ENCODE measurements at places on chromosomes 2 and 18.

GRCh38 chr18:31255953-31256352, 62.0 kb upstream of the DSG1 start:
- no peaks in the 10 kb centered on the region for H3K4me1 ChIP-seq
- no peaks in the 10 kb centered on the region for H3K36me3 ChIP-seq
- H3K27me3 ChIP-seq = no peaks in the 10 kb centered on the region
- no peak overlapping the region for H3K4me3 ChIP-seq
- no peak overlapping the region for H3K27ac ChIP-seq

DNA sequence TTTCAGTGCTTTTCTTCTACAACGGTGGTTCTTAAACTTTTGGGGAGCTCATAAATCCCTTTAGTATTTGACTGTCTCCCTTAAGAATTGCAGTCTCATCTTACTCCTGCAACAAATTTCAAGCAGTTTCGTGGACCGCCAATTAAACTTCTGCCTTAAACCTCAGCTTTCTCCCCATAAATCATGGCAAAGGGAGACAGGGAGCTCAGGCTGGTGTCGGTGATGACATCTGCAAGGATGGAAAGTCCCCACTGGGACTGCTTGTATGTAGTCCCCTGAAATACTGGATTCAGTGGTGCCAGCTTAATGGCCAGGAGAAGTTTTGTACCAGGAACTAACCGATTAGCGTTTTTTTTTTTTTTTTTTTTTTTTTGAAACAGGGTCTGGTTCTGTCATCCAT, 148.7 kb upstream of the ITGA6 start:
- H3K27me3 ChIP-seq = no peaks in the 10 kb centered on the region
- H3K4me3 ChIP-seq = no peak overlapping the region
- DNase-seq = no peak
- no peak overlapping the region for H3K27ac ChIP-seq
- H3K4me1 ChIP-seq = peaks cover 7% of the 10 kb centered on the region

- H3K4me1 ChIP-seq = no peaks in the 10 kb centered on the region
- no peaks in the 10 kb centered on the region for H3K27me3 ChIP-seq
- DNase-seq = no peak
- H3K36me3 ChIP-seq = no peaks in the 10 kb centered on the region
Observed at GRCh38 chr2:206527153-206527552, 83.8 kb downstream of the ADAM23 start.

DNA sequence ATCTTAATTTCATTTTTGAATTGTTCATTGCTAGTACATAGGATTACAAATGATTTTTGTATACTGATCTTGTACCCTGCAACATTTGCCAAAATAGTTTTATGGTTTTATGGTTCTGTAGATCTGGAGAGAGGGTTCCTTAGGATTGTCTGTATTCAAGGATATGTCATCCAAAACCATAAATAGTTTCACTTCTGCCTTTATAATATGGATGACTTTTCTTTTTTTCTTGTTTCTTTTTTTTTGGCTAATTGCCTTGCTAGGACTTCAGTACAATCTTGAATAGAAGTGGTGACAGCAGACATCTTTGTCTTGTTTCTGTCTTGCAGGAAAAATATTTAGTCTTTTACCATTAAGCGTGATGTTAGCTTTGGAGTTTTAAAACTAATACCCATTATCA, 383.9 kb upstream of the HS6ST1 start:
- H3K36me3 ChIP-seq = peaks cover 1% of the 10 kb centered on the region
- no peak overlapping the region for H3K27ac ChIP-seq
- no peak overlapping the region for H3K4me3 ChIP-seq
- no peak for DNase-seq

GRCh38 chr18:53952700-53953099, 271.8 kb downstream of the MBD2 start:
- H3K27me3 ChIP-seq = no peaks in the 10 kb centered on the region
- H3K4me3 ChIP-seq = no peak overlapping the region
- H3K27ac ChIP-seq = no peak overlapping the region

DNA sequence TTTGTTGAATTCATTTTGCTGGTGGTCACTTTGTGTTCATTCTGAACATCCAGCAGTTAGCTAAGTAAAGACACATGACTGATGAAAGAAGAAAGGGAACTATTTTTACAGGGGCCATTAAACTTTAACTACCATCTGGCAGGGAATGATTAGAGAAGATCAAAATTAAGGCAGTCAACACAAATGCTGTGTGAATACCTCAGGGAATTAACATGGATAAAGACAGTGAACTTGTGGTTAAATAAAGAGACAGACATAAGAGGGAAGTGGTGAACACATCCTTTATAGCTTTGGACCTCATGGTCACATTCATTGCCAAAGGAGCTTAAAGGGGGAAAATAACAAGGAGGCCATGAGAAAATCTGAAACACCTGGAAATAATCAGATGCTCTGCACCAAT, 52.6 kb upstream of the ATP5MC3 start:
- H3K4me1 ChIP-seq = no peaks in the 10 kb centered on the region
- no peak for DNase-seq
- H3K27me3 ChIP-seq = no peaks in the 10 kb centered on the region

DNA sequence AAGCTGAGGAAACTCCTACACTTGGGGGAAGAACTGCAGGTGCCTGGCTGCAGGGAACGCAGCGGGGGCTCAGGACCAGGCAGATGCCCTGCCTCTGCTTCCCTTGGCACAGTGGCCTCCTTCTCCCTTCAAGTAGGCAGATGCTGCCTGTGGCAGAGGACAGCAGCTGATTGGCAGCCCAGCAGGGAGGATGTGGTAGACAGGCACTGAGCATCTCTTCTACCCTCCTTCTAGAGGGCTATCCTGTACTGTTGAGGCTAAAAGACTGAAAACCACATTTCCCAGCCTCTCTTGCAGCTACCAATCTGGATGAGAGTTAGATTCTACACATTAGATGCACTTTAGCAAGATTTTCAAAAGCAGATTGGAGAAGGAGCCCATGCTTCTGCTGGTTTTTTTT, 105.7 kb downstream of the MSH2 start:
- H3K36me3 ChIP-seq = no peaks in the 10 kb centered on the region
- peak; percentile 57 for DNase-seq
- H3K4me1 ChIP-seq = peaks cover 21% of the 10 kb centered on the region
- H3K27me3 ChIP-seq = no peaks in the 10 kb centered on the region
